Bronchial epithelial cell (primary cell): ENCODE measurements at places on chromosomes 4 and X.

- no peak for DNase-seq
Measured at GRCh38 chr4:54700986-54701385, 43.2 kb downstream of the KIT start.

GRCh38 chr4:87180767-87181166 is 39.7 kb downstream of the KLHL8 start:
- no peak for DNase-seq

GRCh38 chrX:2903366-2903765 is 25.8 kb downstream of the ARSD start:
- no peak for DNase-seq

- DNase-seq, result no peak
Measured at GRCh38 chr4:1489639-1489995, 83.4 kb upstream of the NKX1-1 start.

DNA sequence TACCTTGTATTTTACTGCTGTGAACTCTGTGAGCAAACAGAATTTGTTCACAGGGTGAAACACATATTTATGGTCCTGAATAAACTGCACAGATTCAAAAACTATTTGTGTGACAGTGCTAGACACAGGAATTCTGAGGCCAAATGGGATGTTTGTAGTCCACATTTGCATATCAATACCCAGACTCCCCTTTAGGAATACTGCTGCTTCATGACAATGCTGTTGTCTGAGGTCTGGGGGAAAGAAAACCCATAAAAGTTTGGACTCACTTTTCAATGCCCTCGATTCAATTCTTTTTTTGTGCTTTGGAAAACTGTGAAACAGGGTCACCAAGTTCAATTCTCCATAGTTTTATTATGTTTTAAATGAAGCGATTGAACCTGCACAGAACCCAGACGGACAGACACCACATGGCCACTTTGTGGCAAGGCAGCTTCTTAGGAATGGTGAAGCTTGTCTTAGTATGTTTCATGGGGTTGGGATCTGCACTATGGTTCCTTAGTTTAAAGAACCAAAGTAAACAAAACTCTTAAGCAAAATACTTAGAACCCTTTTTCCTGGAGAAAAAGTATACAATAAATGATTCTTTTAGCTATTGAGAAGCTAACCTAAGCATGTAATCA is 92.3 kb upstream of the MAD2L1 start:
- no peak for DNase-seq

DNA sequence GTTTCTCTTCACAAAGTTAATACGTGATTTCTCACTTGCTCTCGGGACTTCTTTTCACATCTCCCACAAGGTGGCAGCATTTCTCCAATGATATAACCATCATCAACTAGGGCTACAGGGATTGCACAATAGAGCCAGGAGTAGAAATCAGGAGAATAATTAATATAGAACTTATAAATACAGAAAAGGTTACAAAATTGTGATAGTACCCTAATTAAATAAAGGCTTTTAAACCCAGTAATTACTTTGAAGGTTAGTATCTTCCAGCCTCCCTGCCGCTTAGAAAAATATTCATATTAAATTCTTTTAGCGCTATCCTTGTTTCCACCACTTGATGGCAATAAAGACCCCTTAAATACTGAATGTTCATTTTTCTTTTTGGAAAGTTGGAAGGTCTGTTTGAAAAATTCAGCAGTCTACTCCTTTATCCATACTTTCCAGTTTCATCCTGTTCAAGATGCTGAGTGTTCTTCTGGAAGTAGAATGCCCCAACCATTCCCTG is 65.8 kb downstream of the RASGEF1B start:
- peak; percentile 67 for DNase-seq

GRCh38 chr4:185664481-185664880 is 129.2 kb upstream of the PDLIM3 start:
- DNase-seq, result no peak

DNA sequence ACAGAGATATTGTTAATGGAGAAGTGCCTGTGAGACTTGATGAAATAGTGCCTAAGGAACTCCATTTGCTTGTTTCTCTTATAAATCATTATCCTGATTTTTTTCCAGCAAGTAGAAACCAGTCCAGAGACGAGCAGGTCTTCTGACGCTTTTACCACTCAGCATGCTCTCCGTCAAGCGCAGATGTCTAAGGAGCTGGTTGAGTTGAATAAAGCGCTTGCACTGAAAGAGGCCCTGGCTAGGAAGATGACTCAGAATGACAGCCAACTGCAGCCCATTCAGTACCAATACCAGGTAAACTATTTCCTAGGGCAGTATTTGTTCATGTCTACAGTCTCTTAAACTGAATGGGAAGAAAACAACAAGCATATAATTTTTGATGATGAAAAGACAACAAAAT is 63.6 kb downstream of the KIF4A start:
- peak; percentile 10 for DNase-seq

GRCh38 chr4:14566518-14566917 is 435.8 kb upstream of the CPEB2 start:
- DNase-seq, result no peak

DNA sequence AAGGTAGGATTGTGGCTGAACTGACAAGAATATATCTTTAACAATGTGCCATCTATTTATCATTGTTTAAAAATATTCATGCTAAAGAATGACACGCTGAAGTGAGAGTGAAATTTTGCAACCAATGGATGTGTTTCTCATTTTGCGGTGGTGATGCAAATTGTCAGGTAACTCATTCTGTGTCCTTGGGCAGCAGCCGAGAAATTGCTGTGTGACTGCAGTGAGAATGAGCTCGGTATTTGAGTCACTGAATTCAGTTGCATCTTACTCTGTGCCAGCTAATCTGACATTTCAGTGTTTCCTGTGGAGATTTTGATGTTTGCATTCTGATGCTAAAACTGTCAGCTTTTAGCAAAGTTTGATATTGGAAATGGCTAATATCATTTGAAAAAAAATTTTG is 28.1 kb downstream of the MCUB start:
- DNase-seq, result no peak

DNA sequence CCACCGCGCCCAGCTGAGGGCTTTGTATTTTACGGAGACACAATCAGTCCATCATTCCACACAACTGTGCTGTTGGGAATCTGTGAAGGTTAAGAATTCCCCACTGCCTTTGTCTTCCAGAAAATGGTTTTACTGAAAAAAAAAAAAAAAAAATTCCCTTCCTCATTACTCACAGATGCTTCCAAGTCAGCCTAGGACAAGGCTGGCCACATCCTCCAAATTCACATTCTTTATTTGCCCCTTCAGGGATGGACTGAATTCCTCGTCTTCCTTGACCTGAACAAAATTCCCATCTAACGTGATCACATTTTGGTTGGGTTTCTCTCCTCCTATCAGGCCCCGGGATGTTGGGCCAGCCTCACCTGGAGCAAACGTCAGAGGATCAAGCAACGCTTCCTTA is 130.3 kb downstream of the DHRSX start:
- DNase-seq, result no peak

- no peak for DNase-seq
Measured at GRCh38 chrX:10178866-10179463, 22.2 kb downstream of the CLCN4 start.

- DNase-seq, result no peak
Measured at GRCh38 chr4:176668324-176668723, 124.4 kb downstream of the VEGFC start.

- DNase-seq, result no peak
Measured at GRCh38 chr4:35541146-35541887, 703.0 kb downstream of the ARAP2 start.

GRCh38 chr4:105461221-105461620 is 12.6 kb downstream of the PPA2 start:
- DNase-seq, result peak; percentile 1

- DNase-seq, result no peak
Measured at GRCh38 chr4:16256343-16256742, 30.1 kb upstream of the TAPT1 start.

GRCh38 chr4:92580816-92581215 is 277.1 kb downstream of the GRID2 start:
- no peak for DNase-seq

DNA sequence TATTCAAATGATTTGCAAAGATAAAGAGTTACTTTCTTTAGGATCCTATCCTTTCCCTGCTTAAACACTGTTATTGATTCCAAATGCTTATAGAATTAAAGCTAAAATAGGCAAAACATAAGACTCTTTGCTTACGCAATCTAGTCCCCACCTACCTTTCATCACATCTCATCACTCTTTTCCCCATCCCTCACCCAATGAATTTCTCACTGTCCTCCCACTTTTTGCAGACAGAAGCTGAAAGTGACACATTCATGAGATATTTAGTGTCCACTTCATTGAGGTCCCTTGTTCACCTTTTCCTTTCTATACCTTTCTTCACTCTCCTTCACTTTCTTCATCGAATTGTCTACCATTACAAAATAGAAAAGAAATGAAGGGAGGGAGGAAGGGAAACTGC is 424 bp downstream of the SATL1 start:
- no peak for DNase-seq
